Cardiac septum (tissue), 1 donor: ENCODE measurements at places on chromosomes 7 and 10.
A peak's percentile ranks its signal among the peaks of the same experiment; 100 is the strongest.

GRCh38 chr10:92737484-92737883, 47.7 kb downstream of the HHEX start:
- no peak for DNase-seq

DNA sequence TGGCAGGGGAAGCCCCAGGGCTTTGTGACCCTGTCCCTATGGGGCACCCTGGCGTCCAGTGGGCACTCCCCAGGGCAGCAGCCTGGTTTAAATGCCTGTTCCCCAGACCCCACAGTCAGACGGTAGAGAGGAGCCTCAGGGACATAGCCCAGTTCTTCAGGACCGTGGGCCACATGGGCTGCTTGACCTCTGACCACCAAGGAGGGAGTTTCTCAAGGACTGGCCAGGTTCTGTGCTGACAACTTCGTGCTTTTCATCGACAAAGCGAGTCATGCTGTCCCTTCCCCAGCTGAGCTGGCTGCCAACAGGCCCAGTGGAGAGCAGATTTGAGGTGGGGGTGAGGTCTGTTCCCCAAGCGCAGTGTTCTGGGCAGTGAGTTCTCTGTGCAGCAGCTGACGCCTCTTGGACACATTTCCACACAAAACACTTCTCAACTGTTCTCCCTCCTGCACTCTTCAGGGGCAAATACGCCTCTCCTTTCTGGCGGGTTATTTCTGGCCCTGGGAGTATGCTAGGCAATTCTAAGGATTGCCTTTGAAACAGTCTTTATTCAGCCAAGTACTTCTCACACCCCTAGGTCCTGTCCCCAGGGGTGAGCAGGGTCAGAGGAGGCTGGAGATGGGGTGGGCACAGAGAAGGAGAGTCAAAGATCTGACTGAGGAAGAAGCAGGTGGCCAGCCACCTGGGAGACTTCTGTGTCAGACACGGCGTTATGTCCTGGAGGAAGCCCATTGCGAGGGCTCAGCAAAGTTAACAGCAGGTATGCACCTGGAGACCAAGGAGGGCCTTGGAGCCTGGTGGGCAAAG, 57.3 kb upstream of the CAMK2B start:
- DNase-seq: peak; percentile 71

DNA sequence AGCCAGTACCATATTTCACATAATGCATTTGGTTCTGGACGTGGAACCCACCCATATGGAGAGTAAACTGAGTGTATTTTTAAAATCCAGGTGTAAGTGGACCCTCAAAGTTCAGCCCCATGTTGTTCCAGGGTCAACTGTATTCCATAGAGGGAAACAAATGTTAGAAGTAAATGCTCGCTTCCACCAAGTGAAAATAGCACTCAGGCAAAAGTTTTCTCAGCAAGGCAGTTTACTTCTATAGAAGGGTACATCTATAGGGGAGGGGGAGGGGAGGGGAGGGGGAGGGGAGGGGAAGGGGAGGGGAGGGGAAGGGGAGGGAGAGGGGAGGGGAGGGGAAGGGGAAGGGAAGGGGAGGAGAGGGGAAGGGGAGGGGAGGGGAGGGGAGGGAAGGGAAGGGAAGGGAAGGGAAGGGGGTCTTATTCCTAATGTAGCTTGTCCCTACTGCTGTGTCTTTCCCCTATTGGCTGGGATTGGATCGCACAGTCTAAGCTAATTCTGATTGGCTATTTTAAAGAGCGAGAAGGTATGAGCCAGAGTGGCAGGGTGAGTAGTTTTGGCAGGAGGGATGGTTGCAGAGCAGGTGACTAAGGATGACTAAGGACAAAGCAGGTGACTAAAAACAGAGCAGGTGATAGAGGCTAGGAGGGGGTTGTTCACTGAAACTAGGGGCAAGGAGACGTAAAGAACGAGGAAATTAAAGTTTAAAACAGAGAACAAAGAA, 29.1 kb downstream of the GARIN1A start:
- no peak for DNase-seq

GRCh38 chr10:108496106-108496505, 1331.6 kb upstream of the SORCS1 start:
- no peak for DNase-seq

DNA sequence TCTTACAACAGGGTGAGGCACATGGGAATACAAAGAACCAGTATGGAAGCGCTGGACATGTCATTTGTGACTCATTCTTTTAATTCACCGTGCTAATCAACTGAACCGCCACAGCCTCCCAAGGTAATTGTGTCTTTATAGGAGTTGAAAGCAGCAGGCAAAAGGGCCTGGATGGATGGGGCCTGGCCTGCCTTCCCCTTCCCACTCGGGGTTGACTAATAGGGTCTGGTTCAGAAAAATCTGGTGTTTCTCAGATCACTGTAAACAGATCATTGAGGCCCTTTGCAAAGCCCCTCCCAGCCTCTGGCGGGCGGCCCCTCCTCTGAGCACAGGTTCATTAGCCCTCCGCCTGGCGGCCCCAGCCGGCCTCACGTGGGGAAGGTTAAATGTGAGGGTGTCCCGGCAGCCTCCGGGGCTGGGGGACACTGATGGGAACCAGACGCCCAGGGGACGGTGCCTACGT, 100.8 kb downstream of the EBF3 start:
- DNase-seq: no peak

DNA sequence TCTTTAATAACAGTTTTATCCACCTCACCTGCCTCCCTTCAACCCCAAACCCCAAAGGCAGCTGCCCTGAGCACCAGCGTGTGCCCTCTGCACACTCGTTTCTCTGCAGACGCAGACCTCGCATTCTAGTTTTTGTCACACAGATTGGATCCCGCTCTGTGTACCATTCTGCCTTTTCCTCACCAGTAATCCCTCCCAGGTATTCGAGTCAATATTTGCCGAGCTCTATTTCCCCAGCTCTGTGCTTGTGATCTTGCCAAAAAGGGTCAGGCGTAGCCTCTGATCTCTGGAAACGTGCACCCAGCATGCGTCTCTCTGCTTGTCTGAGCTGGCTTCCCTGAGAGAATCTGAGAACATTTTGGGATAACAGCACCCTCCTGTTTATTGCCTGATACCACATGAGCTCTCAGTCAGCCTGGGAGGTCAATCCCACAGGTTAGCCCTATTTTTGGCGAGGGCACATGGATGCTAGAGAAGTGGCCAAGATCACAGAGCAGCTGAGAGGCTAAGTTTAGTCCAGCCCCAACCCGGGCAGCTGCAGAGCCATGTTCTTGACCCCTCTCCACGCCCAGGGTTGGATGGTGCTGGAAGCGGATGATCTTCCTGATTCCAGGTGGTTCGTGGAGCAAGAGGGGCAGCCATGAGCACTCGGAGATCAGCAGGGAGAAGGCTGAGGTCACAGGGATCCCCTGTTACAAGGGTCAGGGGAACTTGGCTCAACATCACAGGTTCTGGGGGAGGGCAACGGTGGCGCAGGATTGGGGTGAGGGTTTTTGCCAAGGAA, 29.1 kb downstream of the FOXL3 start:
- DNase-seq: no peak

GRCh38 chr7:94055963-94056362, 51.8 kb upstream of the BET1 start:
- no peak for DNase-seq
